Mesothelial cell of epicardium (in vitro differentiated cells): ENCODE measurements at places on chromosomes 3 and 15.

DNA sequence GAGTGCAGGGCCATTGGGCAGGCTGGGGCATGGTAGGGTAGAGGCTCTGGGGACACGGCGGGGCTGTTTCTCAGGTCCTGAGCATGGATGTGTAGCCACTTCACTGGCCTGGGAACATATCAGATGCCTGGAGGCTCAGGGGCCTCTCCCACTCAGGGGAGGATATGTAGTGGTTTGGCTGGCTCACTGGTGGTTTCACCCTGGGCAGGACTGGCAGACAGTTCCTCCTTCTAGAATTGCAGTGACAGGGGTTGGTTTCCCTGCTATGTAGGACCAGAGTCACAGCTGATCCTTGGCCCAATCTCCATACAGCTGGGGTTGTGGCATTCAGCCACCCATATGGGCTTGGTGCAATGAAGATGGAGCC is 4.8 kb upstream of the ARHGAP31 start:
- DNase-seq, result no peak

- no peak for DNase-seq
These were observed 90.4 kb downstream of the TJP1 start for GRCh38 chr15:29731865-29732264.

- no peak for DNase-seq
These were observed 214.4 kb downstream of the OCA2 start for GRCh38 chr15:27884726-27885125.

DNA sequence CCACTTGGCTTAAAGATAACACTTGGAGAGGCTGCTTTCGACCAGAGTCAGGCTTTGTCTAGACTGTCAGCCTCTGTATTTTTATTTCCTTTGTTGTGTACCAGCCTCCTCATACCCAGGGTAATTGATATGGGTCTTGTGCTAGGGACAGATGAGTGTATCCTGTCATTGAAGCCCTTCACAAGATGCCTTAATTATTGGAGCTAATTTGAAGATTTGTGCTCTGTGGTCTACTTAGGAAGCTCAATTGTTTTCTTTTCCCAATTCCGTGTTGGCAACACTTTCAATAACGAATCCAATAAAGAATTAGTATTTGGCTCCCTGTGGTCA is 60.5 kb upstream of the DPH6 start:
- DNase-seq, result no peak
